ENCODE measurements at places on chromosomes 13 and 19.

DNA sequence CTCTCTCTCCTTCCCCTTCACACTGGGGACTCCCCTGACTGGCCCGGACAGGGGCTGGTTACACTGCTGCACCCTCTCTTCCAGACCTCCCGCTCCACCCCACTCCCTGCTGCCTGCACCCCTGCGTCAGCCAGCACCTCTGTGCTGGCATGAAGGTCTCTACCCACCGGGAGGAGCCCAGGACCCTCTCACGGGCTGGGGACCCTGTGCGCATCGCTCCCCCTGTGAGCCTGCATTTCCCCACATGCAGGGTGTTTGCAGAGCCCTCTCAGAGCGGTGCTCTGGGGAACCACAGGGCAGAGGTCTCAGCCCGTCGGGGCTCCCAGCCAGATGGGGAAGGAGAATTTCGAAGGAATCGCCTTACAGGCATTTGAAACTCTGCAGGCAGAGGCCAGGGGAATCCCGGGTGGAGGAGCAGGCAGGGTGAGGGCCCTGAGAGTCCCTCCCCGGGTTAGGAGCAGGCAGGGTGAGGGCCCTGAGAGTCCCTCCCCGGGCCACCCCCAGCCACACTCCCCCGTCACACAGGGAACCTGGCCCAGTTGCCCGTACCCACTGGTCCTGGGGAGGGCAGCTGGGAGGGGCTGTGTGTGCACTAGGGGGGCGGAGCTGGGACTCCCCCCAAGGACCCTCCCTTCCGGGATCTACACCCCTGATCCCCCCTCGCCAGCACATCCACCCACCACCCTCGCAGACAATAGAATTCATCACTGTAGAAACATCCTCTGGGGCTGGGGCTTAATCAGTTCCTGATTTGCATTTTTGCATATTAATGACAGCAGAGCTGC is 16.3 kb upstream of the TCF3 start:
- DNase-seq, result no peak

DNA sequence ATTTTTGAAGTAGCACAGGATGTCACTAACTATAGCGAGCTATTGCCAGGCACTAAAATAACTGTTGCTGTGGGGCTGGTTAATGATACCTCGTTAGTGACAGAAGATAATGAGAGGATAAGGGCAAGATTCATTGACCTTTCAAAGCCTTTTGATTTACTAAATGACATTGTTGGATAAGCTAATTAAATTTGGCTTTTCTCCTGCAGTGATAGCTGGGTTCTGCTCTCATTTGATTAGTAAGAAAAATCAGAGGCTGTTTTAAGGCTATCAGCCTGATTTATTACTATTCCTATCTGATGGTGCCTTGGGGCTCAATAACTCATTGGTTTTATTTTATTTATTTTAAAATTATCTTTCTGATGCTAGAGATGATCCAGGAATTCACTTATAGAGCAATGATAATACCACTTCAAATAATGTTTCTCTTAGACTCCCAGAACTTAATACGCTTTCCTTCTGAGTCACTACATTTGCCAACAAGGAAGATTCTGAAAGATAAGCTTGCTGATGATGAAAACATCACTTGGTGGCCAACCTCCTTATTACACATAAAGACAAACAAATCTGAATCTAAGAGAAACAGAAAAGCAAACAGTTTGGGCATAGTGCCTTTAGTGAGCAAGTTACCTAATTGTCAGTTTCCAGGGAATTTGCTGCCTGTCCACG is 501.3 kb upstream of the ARGLU1 start:
- no peak for DNase-seq

- DNase-seq, result no peak
These were observed 34.9 kb downstream of the DNAJC15 start for GRCh38 chr13:43058318-43058674.

DNA sequence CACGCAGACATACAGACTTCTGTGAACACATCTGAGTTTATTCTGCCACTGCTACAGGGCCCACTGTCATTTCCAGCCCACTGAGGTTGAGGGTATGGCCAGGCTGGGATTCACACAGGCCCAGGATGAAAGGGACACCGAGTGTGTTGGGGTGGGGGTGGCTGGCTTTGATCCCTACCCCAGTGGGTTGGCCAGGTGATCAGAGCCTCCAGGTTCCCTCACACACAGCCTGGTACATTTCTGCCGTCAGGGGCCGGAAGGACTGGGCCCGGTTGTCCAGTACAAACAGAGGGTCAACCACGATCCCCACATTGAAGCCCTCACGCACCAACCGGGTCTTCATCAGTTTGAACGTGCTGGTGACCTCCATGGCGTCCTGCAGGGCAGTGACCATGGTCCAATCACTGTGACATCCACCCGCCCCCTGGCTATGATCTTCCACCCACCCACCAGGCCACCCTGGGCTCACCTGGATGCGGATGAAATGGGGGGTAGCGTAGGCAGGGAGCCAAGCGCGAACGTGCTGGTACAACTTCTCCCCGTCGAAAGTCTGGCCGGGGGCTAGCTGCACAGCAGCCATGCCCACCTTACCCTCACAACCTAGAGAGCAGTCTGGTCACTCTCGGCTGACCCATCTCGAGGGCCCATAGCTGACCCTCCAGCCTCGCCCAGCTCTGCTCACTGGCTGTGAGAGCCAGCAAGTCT is 13.3 kb downstream of the SLC27A5 start:
- no peak for DNase-seq

GRCh38 chr13:69872321-69873047 is 235.1 kb upstream of the ATXN8OS start:
- DNase-seq, result no peak

- DNase-seq, result no peak
These were observed 11.5 kb downstream of the PAK4 start for GRCh38 chr19:39137131-39137530.

- DNase-seq, result peak; percentile 72
These were observed 153.9 kb downstream of the TEX29 start for GRCh38 chr13:111474136-111475002.

- no peak for DNase-seq
These were observed 1.9 kb upstream of the KL start for GRCh38 chr13:33014291-33014690.

DNA sequence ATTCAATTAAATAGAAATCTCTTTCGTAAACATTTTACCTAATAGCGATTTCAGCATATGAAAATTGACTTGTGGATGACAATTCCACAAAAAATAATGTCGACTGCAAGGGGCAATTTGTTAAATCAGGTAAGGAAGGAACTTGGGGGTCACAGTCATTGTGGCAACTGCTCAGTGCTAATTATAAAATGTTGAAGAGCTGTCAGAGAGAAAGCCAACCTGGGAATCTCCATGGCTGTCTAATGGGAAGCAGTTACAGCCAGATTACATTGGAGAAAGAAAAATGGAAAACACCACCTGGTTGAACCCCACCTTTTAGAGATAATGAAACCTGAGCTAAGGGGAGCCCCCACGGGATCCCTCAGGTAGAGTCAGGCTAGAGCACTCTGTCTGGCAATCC is 373.9 kb downstream of the FOXO1 start:
- no peak for DNase-seq

DNA sequence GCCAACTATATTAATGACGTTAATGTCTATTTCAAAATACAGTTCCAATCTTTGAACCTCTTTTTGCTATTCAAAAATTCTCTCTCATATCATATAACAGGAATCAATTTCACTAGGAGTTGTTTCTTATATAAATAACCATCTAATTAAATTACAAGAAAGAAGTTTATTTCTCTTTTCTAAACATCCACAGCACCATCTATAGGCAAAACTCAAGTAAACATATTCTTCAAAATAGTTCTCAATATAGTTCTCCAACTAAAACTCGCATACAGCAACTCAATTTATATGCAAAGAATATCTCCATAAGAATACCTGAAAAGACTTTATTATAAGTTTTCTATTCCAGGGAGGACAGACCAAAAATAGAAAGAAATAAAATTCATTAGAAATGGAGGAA is 65.6 kb downstream of the RBM26 start:
- DNase-seq, result no peak

- DNase-seq, result no peak
These were observed 8.7 kb upstream of the GGACT start for GRCh38 chr13:100597253-100597652.

GRCh38 chr19:17076543-17076991 is 990 bp downstream of the MYO9B start:
- no peak for DNase-seq

DNA sequence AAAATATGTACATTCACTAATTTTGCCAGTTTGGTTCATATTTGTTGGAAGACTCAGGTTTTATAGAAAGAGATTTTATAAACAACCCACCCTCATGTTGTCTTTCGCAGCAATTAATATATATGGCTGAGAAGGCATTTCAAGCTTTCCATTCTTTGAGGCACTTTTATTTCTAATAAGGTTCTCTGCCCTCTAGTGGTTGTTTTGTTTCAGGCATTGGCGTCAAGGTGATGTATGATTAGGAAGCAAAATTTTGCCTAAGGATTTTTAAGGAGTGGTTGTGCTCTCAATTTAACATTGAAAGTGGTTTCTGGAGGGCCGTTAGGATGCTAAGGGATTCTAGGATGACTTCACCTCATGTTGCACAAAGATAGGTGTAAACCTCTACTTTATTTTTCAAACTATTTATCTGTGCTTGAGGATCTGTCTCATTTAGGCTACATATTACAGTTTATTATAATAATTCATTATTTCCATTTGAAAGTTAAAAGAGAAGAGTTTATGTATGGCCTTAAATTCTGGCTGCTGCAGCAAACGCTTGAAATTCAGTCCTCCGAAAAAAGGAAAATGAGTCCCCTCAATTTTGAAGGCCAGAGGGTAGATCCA is 35.9 kb downstream of the OXGR1 start:
- DNase-seq, result peak; percentile 31

GRCh38 chr13:80550971-80551441 is 210.1 kb upstream of the SPRY2 start:
- no peak for DNase-seq

- DNase-seq, result no peak
These were observed 344.1 kb downstream of the RFC3 start for GRCh38 chr13:34161931-34162543.

DNA sequence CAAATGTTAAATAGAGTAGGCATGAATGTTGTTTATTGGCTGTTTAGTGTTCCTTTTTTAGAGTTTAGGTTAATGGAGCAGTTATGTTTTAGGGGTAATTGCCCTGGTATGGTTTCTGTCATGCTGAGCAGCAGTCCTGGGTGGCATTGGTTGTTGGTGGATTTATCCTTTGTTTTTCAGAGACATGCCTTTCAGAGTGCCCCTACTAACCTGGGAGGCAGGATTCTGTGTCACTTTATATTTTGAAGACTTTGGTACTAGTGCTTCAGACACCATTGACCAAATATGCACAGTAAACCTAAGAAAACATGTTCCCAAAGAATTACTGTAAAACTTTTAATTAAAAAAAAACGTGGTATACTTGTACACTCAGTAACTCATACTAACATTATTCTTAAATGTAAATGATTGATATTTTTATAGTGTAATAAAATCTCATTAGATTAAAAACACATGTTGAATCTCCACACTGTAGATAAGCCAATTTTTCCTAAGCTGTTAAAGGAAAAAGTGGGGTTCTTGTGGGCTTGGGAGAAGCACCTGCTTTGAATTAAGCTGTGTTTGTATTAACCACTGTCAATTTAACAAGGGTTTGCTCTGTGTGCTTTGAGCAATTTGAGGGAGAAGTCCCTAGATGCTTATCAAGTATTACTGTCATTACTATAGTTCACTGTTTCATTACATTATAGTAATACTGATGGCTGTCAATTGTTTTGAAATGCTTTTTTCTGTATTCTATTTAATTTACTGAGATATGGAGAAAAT is 133.2 kb downstream of the LMO7 start:
- peak; percentile 48 for DNase-seq

- DNase-seq, result no peak
These were observed 1.3 kb upstream of the RDH8 start for GRCh38 chr19:10011974-10012373.

DNA sequence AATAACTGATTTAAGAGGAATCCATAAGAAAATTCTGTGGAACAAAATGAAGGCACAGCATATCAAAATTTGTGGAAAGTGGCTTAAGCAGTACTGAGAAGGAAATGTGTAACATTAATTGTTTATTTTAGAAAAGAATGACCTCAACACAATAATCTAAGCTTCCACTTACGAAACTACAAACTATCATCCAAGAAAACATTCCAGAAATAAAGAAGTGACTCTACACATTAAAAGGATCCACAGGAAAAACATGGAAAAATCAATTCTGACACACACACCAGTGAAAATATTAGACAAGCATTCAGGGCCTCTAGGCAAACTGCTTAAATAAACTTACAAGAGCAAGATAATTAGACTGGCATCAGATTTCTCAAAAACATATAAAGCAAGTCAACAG is 14.0 kb downstream of the EXOSC8 start:
- DNase-seq, result no peak

GRCh38 chr13:36981156-36981743 is 17.9 kb downstream of the ALG5 start:
- DNase-seq, result no peak

DNA sequence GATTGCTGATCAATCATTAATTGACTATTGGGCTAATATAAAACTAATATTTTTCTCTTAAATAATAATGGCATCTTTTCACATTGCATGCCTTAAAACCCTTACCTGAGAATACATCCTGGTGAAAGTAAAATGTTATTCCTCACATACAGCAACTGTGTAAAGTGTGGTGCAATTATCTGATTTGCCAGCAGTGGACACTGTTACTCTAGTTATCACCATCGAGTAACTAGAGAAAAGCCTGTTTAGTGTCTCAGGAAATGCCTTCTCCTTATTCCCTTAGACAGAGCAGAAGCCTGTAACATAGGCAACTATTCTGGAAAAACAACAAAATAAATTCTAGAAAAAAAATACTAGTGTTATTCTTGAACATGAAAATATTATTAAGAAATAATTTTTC is 459.8 kb downstream of the FGF14 start:
- peak; percentile 55 for DNase-seq

DNA sequence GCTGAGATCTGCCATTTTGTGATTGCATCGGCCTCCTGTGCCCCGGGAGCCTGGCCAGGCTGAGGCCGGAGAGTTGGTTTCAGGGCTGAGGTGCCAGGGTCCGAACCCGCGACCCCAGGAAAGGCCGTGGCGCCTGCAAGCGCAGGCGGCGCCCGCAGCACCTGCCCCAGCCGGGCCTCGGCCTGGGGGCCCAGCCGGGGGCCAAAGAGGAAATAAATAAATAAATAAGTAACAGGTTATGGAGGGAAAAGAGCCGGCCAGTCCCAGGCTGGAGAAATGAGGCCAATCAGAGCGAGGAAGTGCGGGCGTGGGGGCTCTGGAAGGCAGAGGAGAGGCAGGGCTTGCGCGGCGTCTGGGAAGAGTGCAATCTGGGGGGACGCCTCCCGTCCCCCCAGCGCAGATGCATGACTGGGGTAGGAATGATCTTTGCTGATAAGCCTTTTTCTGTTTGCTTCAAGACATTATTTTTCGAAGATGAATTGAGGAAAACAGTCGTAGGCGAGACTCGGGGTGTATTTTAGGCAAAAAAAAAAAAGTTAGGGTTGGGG is 145.6 kb upstream of the ZNF536 start:
- no peak for DNase-seq

- DNase-seq, result no peak
These were observed 488.8 kb downstream of the KCTD12 start for GRCh38 chr13:76397413-76397812.

- DNase-seq, result no peak
These were observed 1.2 kb downstream of the ITPKC start for GRCh38 chr19:40717880-40718773.

GRCh38 chr13:74145249-74145975 is 11.2 kb upstream of the KLF12 start:
- no peak for DNase-seq
